Purkinje cell (primary cell): ENCODE measurements at places on chromosomes 4 and X. TPM values are rescaled to one million over a fixed set of nuclear protein-coding genes. Genes with fewer than 3 reads are reported as not detected.

The GAGE13 gene
- not detected in 2 replicates for polyA plus RNA-seq

The DTHD1 gene
- polyA plus RNA-seq = 0.77 TPM in 1 of 2 replicates, not detected in the other

The PRSS12 gene
- polyA plus RNA-seq = 0.55 TPM in 1 of 2 replicates, not detected in the other

The TMPRSS11A gene
- polyA plus RNA-seq = 0.60 and 1.2 TPM in 2 replicates

The TMPRSS11D gene
- polyA plus RNA-seq = 0.69 TPM in 1 of 2 replicates, not detected in the other

The FRMPD3 gene
- polyA plus RNA-seq = 0.53 and 1.0 TPM in 2 replicates

The GPC4 gene
- polyA plus RNA-seq = 0.48 and 0.97 TPM in 2 replicates

The ARL9 gene
- polyA plus RNA-seq = 61.4 and 65.9 TPM in 2 replicates

The MAGEB2 gene
- polyA plus RNA-seq = not detected in 2 replicates

The FAT4 gene
- polyA plus RNA-seq = 0.14 and 0.19 TPM in 2 replicates

The ZNF157 gene
- 0.17 TPM in 1 of 2 replicates, not detected in the other for polyA plus RNA-seq

The MAGEC2 gene
- not detected in 2 replicates for polyA plus RNA-seq

The DMRTC1 gene
- polyA plus RNA-seq = 0.38 TPM in 1 of 2 replicates, not detected in the other

The THAP9 gene
- 4.8 and 6.4 TPM in 2 replicates for polyA plus RNA-seq

The POU4F2 gene
- polyA plus RNA-seq = not detected in 2 replicates

The PPEF2 gene
- polyA plus RNA-seq = not detected in 2 replicates

The TCEANC gene
- 4.7 and 6.1 TPM in 2 replicates for polyA plus RNA-seq

The ABCE1 gene
- 88.8 and 130 TPM in 2 replicates for polyA plus RNA-seq

The TRIML2 gene
- not detected in 2 replicates for polyA plus RNA-seq

The CSN1S1 gene
- polyA plus RNA-seq = not detected in 2 replicates

The RFC1 gene
- polyA plus RNA-seq = 44.0 and 62.8 TPM in 2 replicates

The NAA11 gene
- polyA plus RNA-seq = not detected in 2 replicates

The FHIP1A gene
- polyA plus RNA-seq = 8.8 and 9.8 TPM in 2 replicates

The SHROOM3 gene
- polyA plus RNA-seq = 0.18 and 0.69 TPM in 2 replicates
